ENCODE measurements at places on chromosomes 2 and 18.

GRCh38 chr18:70463085-70463484 lies 174.2 kb downstream of the SOCS6 start:
- DNase-seq: no peak

- no peak for DNase-seq
Observed at GRCh38 chr2:100865816-100866460, 46.0 kb downstream of the NPAS2 start.

- no peak for DNase-seq
Observed at GRCh38 chr2:62306751-62307468, 111.0 kb downstream of the B3GNT2 start.

DNA sequence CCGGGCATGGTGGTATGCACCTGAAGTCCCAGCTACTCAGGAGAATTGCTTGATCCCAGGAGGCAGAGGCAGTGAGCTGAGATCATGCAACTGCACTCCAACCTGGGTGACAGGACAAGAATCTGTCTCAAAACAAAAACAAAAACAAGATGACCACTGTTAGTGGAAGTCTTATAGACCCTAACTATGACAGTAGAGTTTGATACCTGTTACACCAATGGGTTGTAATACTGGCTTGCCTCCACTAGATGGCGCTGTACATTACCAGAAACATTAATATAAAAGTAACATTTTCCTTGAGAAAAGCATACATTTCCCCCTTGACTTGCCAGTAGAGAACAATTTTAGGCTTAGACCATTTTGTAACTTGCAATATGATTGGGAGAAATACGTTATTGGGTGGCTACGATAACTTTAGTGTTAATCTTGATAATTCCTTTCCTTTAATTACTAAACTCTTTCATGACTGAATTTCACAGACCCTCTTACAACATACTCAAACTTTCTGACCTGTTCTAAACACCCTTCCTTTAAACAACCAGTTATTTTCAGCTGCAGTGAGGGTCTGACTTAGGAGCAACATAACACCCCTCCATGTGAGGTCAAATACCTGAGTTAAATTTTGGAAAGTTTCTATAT lies 19.5 kb downstream of the SLC25A52 start:
- no peak for DNase-seq

DNA sequence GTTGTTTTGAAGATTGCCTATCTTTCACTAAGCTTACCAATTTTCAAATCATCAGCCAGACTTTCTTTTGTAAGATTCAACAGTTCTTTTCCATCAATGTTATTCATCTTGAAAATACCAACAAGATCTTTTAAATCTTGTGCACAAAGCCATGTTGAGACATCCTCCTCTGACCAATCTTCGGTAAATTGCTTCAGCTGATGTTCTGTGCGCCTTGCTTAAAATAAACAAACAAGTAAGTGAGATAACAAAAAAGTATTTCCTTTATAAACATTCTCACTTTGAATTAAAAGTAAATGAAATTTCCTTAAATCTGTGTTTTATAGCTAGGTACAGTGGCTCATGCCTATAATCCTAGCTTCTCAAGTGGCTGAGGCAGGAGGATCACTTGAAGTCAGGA lies 30.3 kb downstream of the WDSUB1 start:
- DNase-seq: no peak

- DNase-seq: no peak
Observed at GRCh38 chr2:15331787-15332186, 229.3 kb downstream of the NBAS start.

Data from stimulated activated CD8-positive, alpha-beta memory T cell treated with anti-CD3 and anti-CD28 coated beads, Interleukin-15, amount 100 ng/mL, for 24 hours (primary cell).